ENCODE measurements at places on chromosomes 11 and 22.

GRCh38 chr11:10307022-10307399 lies 2.1 kb downstream of the ADM start:
- DNase-seq = no peak

DNA sequence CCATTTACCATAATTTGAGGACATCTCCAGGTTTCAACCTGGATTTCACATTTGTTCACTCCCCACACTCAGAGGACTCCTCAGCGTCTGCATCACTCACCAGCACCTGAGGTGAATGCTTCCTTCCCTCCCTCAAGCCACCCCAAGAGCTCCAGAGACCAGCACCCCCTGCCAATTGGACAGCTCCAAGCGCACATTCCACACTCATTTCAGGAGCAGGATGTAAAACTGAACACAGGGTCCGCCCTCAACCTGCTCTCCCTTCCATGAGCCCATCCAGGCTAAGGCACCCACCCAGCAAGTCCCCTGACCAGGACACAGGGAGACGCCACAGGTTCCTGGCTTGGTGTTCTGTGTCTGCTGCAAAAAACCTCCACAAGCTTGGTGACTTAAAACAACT lies 3.9 kb downstream of the SCGB1D1 start:
- no peak for DNase-seq

DNA sequence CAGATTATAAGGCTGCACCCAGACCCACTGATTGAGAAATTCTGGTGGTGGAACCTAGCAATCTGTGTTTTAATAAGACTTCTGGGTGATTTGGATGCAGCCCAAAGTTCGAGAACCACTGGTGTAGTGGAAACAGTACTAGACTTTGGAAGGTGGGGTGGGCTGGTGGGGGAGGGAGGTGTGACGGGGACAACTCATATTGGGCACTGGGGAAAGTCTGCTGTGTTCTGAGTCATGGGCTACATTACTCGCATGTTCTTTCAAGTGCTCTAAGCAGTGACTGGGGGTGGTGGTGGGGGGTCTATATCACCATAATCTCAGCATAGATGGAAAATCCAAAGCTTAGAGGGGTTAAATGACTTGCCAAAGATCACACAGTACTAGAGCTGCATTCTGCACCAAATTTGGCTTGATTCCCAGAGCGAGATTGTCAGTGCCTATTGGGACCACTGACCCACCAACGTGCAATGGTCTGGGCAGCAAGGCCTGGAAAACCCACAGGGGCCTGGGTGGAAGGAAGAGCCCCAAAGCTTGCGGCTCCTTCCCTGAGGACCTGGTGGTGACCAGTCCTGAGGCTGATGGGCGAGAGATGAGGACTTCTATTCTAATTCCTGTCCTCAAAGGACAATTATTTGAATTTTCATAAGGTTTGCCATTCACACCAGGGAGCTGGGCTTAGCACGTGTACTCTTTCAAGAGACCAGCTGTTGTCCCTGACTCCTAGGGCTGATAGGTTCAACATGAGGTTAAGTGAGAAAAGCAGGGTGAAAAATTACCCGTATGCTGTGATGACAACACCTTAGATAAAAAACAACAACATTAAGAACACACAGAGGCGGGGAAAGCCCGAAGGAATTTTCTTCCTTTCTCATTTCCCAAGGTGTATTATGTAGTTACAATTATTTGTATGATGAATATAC lies 77.5 kb upstream of the NARS2 start:
- DNase-seq = no peak

DNA sequence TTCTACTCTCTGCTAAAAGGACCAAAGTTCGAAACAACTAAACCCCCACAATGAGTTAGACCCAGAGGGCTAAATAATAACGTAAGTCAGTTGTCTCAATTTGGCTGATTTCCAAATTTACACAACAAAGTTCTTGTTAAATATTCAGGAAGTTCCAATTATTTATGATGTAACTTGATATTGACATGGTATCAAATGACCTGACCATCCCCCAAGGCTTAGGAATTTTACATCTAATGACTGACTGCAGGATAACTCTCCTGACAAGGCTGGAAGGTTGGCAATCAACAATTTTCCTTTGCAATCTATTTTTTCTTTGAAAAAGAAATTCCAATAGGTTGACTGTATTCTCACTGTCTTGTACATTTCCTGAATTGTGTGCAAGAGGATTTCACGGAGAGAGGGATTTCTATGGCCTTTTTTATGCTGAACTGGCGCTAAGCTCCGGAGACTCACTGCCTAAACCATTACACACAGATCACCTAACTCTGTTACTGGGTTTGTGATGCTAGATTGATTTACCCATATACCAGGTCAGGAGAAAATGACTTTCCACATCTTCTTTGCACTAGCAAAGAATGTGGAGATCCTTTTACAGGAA lies 9.6 kb upstream of the CDON start:
- no peak for DNase-seq

GRCh38 chr22:21791635-21792625 lies 56.3 kb upstream of the YPEL1 start:
- DNase-seq = no peak

DNA sequence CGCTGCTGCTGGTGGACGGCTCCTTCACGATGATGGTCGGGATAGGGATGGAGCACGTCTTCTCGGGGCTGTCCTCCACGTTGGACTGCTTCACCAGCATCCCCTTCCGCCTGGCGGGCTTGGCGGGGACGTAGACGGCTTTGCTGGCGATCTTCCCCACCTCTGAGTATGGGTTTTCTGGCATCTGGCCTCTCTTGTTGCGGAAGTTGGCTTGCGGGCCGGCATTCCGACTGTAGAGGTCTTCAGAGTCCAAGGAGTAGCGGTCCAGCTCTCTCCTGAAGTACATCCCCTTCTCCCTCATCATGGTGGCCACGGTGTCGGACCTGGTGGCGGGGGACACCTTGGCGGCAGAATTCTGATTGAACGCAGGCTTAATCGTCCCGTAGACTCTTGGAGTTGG lies 88.8 kb downstream of the CTTN start:
- no peak for DNase-seq

GRCh38 chr11:132858223-132858622 lies 674.1 kb downstream of the OPCML start:
- no peak for DNase-seq

Data from NCI-H1092 (cell line).